ENCODE measurements at places on chromosomes 11 and 22.

GRCh38 chr11:112655371-112655770 is 305.8 kb upstream of the NCAM1 start:
- DNase-seq, result no peak

GRCh38 chr11:121412000-121412587 is 40.0 kb upstream of the SORL1 start:
- DNase-seq, result no peak

DNA sequence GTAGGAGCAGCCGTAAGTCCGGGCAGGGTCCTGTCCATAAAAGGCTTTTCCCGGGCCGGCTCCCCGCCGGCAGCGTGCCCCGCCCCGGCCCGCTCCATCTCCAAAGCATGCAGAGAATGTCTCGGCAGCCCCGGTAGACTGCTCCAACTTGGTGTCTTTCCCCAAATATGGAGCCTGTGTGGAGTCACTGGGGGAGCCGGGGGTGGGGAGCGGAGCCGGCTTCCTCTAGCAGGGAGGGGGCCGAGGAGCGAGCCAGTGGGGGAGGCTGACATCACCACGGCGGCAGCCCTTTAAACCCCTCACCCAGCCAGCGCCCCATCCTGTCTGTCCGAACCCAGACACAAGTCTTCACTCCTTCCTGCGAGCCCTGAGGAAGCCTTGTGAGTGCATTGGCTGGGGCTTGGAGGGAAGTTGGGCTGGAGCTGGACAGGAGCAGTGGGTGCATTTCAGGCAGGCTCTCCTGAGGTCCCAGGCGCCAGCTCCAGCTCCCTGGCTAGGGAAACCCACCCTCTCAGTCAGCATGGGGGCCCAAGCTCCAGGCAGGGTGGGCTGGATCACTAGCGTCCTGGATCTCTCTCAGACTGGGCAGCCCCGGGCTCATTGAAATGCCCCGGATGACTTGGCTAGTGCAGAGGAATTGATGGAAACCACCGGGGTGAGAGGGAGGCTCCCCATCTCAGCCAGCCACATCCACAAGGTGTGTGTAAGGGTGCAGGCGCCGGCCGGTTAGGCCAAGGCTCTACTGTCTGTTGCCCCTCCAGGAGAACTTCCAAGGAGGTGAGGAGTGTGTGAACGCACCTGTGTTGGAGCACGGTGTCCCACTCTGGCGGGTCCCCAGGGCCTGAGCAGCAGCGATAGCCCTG is at the start of gene TAGLN:
TSS of gene TAGLN (plus strand) at position 318 of the 863 bp plus-strand sequence. CDS start 3,644 bp downstream, outside the sequence.
- DNase-seq, result no peak

DNA sequence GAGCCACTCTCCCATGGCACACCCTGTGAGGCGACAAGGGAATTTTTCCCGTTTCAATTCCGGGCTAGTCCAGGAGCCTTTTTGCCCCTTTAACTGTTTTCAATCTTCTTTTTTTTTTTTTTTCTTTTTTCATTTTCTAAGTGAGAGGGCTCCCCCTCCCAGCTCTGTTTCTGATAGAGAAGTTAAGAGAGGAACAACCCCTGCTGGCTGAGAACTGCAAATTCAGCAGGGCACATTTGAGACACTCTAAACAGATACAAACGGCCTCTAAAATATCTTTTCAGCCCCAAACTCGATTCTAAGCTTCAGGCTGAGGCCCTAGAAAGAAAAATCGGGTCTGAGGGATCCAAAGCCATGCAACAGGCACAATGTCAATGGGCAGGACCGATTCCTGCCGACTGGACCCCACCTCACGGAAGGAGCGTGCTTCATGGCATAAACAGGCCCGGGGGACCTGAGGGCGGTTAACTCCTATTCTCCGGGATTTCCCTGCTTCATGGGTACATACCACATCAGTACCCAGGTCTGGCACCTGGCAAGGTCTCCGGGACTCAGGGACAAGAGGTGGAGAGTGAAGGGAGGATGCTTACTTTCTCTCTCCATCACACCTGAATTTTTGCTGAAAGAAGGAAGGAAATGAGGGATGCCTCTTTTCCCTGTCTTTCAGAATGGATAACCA is 627.5 kb downstream of the BUD13 start:
- DNase-seq, result no peak

DNA sequence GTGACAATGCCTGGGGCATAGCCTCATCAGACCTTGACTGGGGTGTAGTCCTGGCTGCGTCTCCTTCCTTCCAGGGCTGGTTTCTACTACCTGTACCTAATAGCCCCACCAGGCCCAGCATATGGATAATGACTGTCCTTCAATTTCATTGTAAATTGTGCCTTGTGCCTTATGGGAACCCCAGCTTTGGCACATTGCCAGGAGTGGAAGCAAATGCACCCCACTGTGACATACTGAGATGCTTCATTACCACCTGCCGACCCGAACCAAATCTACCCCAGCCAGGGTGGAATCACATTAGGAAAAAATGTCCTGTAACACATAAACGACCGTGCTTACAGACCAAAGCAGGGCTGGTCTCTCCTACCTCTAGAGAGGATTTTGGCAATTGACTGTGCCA is 7.3 kb downstream of the TOP3B start:
- no peak for DNase-seq

GRCh38 chr22:39727541-39727940 is 157.0 kb downstream of the CACNA1I start:
- no peak for DNase-seq

GRCh38 chr11:17748044-17748443 is 13.5 kb downstream of the KCNC1 start:
- no peak for DNase-seq

GRCh38 chr11:75308116-75308515 is 43.3 kb downstream of the ARRB1 start:
- DNase-seq, result no peak

All from stimulated activated CD4-positive, alpha-beta T cell treated with anti-CD3 and anti-CD28 coated beads, TNF-alpha, amount 100 ng/mL, for 1 hour (primary cell).